ENCODE measurements at places on chromosomes 2 and 18. TPM values are rescaled to one million over a fixed set of nuclear protein-coding genes. Genes with fewer than 3 reads are reported as not detected.

- DNase-seq, result no peak
Measured at GRCh38 chr2:132384491-132385151, 32.0 kb upstream of the GPR39 start.

DNA sequence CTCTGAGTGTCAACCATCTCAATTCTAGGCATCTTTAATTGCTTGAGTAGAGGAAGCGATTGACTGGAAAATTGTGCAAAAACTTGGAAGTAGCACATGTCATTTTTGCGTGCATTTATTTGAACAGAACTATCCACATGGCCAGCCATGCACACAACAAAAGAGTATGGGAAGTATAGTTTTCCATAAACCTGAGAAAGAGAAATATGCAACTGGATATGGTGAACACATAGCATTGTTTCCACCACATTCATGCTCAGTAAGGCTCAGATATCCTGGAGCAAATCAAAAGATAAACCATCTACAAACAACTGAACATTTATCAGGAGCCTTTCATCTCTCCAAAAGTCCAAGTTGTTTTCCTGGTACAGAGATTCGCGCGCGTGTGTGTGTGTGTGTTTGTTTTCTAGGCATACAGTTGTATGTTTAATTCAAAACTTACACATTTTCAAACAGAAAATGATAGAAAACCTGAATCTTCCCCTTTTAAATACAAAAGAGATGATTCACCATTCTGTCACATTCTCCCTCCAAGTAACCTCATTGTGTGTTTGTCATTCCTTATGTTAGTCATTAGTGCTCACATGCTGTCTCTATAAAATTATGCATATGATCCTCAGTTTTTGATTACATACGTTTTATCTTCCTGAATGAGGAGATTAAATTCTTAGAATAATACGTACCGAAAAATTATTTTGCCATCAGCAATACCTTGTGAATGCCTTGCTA is 780.4 kb upstream of the NRXN1 start:
- no peak for DNase-seq

GRCh38 chr2:100274566-100275199 is 47.6 kb downstream of the LONRF2 start:
- no peak for DNase-seq

DNA sequence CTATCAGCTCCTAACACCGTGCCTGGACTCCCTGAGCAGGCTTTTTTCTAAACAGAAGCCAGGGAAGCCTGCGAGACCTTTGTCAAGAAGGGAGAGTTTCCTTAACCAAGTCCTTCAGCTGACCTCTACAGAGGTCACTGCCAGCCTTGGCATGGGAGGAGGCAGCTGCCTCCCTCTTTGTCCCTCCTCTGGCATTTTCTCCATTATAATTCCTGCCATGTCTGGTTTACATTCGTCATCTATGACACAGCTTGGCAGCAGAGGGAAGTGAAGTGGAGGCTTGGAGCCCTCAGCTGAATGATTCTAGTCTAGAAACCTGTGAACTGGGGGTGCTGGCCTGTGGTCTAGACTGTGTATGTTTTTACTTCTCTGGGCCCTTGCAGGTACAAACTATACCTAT is 22.5 kb downstream of the LIPG start:
- DNase-seq, result no peak

GRCh38 chr2:148568597-148568996 is 76.0 kb upstream of the EPC2 start:
- DNase-seq, result no peak

GMCL1 gene
- total RNA-seq, result 13.3 TPM

SMAD4 gene
- total RNA-seq, result 97.8 TPM
